ENCODE measurements at places on chromosomes 7 and 10.

GRCh38 chr7:24773646-24774045 lies 16.4 kb upstream of the GSDME start:
- DNase-seq: no peak

DNA sequence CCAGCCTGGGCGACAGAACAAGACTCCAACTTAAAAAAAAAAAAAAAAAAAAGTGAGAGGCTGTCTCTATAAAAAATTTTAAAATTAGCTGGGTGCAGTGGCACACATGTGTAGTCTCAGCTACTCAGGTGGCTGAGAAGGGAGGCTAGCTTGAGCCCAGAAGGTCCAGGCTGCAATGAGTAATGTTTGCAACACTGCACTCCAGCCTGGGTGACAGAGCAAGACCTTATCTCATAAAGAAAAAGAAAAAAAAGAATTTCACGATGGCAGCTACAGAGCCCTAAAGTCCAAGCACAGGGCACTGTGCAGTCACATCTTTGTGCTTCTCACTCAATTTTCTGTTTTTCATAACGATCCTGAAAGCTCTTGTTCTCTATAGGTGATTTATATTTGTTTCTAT lies 209.5 kb upstream of the KCTD7 start:
- no peak for DNase-seq

GRCh38 chr10:90914992-90915765 lies 5.7 kb downstream of the ANKRD1 start:
- DNase-seq: no peak

DNA sequence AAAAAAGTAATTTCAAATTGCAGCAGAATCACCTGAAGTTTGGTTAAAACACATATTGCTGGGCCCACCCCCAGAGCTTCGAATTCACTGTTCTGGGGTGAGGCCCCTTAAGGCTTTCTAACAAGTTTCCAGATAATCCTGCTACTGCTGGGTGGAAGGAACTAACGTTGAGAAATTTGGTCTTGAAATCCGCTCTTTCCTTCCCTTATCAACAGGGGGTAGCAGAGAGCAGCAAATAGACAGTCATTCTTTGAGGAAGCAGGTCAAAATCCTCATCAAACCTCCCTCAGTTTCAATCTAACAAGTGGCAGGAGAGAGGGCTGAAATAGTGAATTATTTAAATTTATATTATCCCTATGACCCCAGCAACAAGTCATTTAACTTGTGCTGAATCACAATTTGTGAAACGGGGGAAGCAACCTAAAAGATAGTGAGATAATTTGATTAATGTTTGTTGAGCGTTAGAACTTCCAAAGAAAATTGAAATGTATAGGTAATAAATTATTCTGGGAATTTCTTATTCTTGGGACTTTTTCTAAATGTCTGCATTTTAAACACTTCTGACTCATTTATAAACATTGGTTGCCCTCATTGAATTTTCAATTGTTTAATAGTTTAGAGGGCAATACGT lies 21.7 kb upstream of the MALSU1 start:
- DNase-seq: peak; percentile 8

- no peak for DNase-seq
Observed at GRCh38 chr7:74240482-74240881, 13.7 kb downstream of the RFC2 start.

GRCh38 chr10:131882151-131882550 lies 18.7 kb upstream of the PPP2R2D start:
- DNase-seq: no peak

DNA sequence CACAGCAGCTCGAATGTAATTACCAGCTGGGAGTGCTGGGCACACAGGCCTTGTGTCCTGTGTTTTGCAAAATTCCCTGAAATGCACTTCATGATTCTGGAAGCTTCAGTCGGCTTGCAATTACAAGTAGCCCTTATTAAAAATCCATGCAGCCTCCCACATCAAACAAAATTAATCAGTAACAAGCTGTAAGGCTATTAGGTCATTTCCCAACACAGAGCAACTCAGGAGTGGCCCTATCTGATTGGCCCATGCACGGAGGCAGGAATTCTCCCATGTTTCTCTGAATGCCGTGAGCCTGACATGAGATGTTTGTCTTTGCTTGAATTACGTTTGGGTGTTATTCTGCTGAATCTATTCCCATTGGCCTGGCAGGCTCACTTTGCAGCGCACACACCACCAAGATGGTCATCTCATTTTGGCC lies 36.9 kb downstream of the FOXL3 start:
- no peak for DNase-seq

- no peak for DNase-seq
Observed at GRCh38 chr7:108629651-108630400, 60.2 kb downstream of the DNAJB9 start.

- DNase-seq: no peak
Observed at GRCh38 chr10:97412891-97413304, 11.8 kb upstream of the RRP12 start.

- no peak for DNase-seq
Observed at GRCh38 chr7:22477876-22478450, 22.0 kb downstream of the STEAP1B start.

- no peak for DNase-seq
Observed at GRCh38 chr7:2255145-2256139, 13.4 kb downstream of the NUDT1 start.

GRCh38 chr7:96359876-96360275 lies 38.0 kb upstream of the SLC25A13 start:
- DNase-seq: no peak

DNA sequence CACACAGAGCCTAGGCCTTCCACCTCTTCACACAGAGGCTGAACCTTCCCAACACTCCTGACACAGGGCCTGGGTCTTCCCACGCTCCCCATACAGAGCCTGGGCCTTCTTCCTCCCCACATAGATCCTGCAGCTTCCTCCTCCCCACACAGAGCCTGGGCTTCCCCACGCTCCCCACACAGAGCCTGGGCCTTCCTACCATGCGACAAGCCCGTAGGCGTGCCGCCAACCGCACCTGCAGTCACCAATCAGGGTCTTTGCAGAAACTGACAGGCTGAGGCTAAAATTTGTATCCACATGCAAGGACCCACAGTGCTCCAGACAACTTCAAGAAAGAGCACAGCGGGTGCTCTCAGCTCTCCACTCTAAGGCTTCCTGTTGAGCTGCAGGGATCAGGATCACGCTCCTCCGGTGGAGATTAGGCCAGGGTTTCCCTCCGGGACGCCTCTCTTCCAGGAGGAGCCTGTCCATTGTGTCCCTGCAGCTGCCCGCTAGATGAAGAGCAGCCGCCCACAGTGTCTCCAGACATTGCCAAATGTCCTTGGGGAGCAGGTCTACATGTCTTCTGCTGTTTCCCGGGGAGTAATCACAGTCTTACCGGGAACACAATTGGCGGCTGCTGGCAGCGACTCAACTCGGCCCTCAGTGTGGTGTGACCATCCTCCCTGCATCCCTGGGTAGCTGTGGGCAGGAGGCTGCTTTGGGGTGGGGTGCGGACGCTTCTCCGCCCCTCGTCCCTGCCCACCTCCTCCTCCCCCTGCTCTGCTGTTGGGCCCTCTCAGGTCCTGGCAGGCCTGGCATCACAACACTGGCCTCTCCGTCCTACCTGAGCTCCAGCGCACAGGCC lies 9.7 kb downstream of the CFAP46 start:
- no peak for DNase-seq

- no peak for DNase-seq
Observed at GRCh38 chr10:87705339-87705738, 45.7 kb downstream of the PAPSS2 start.

- no peak for DNase-seq
Observed at GRCh38 chr7:28858895-28859294, 99.2 kb downstream of the TRIL start.

- no peak for DNase-seq
Observed at GRCh38 chr7:115004121-115004520, 82.2 kb downstream of the MDFIC start.

DNA sequence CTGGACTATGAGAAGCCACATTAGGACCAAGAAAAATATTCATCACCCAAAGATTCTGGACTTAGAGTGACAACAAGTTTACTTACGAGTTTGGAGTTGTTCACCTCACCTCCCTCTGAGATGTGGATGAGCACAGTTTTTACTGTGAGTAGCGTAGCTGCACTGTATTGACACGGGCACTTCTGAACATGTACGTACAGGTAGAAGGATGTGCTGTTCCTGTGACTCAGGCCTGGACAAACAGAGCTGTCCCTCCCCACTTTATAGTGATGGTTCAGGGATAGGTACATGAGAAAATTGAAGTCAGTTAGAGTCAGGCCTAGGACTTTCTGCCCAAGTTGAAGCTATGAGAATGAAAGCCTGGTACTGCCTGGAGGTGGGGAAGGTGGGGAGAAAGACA lies 80.9 kb upstream of the DYNC1I1 start:
- DNase-seq: no peak

DNA sequence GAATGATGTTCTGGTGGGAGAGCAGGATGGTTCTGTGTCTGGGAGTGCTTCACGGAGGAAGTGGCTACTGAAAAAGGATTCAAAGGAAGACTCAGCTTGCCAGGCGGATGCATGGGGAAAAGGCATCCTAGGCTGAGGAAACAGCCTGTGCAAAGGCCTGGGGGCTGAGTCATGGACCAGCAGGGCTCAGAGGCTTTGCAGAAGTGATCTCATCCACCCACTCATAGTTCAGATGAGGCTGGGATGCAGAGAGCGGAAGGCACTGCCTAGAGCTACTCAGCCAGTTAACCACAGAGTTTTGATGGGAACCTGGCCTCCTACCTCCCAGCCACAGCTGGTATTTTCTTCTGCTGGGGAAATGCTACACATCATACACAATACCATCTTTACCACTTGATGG lies 15.8 kb upstream of the ADAMTS14 start:
- DNase-seq: no peak

- no peak for DNase-seq
Observed at GRCh38 chr10:92419740-92420545, 129.0 kb downstream of the MARCHF5 start.

DNA sequence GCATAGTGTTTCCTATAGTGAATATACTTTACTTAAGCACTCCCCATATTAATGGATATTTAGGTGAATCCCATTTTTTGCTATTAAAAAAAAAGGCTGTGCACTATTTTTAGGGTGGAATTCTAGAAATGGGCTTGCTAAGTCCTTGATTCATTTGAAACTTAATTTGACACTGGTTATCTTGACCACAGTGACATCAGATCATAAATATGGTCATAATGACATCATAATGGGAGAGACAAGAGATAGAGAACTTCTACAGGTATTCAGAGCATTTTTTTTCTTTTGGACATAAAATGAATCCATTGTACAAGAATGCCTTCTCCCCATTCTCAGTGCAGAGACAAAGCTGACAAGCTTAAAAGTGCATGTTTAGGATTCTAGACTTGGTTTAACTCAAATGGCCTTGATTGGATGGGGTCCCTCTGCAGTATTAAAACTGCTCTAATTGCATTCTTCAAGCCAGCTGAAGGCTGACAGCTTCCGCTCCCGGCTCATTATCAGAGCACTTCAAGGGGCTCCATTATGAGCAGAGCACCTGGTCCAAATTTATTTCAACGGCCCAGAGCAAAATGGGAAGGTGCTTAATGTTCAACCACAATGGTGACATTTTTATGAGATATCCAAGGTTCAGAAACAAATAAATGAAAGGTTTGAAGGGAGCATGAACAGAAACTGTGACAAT lies 104.8 kb downstream of the JAZF1 start:
- DNase-seq: peak; percentile 83

- DNase-seq: peak; percentile 61
Observed at GRCh38 chr10:77400033-77400432, 237.6 kb downstream of the KCNMA1 start.

GRCh38 chr7:99380032-99380822 lies 5.7 kb downstream of the ARPC1B start:
- DNase-seq: no peak

- DNase-seq: no peak
Observed at GRCh38 chr10:78981257-78981969, 87.4 kb upstream of the ZMIZ1 start.

DNA sequence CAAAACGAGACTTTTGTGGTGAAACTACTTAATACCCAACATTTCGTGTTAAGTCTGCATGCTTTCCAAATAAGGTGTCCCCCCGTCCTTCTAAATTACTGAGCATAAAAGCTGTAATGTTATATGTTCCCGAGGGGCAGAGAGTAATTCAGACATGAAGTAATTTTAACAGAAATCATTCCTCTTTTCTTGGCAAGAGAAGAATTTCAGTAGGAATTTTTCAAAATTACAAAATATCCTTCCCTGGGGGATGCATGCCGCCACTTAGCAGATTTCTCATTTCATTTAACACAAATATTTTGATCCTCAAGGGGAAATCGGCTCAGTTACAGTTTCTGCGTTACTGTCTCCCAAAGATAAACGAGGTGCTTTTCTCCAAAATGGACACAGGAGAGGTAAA lies 213.2 kb upstream of the RHOBTB1 start:
- no peak for DNase-seq

- DNase-seq: peak; percentile 3
Observed at GRCh38 chr7:31744294-31744874, 57.4 kb downstream of the PPP1R17 start.
